NCI-H510A treated with DMSO at 0.1 percent for 48 hours (cell line): ENCODE measurements at places on chromosomes 2 and 18.

DNA sequence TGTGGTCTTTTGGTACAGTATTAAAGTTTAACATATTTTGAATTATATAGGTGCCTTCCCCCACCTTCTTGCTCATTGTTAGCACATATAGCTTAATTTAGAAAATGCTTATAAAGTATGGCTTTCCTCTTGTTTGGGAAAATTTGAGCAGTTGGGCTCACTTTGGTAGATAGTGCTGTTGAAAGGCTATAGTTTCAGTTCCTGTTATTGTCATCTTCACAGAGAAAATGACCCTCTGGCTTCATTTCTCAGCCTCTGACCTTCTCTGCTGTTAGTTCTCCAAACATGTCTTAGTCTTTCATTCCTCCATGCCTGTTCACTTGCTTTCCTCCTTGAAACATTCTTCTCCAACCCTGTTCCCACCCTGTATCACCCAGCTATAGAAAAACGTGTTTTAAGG lies 200.6 kb downstream of the WDR7 start:
- DNase-seq, result no peak

GRCh38 chr2:218644721-218645120 lies 14.7 kb downstream of the ZNF142 start:
- no peak for DNase-seq

GRCh38 chr2:232292395-232293154 lies 86.0 kb upstream of the ALPP start:
- DNase-seq, result peak; percentile 76

GRCh38 chr2:12097859-12098258 lies 351.4 kb downstream of the LPIN1 start:
- DNase-seq, result no peak

GRCh38 chr2:43106559-43107527 lies 119.6 kb downstream of the ZFP36L2 start:
- no peak for DNase-seq

- DNase-seq, result no peak
These were observed 106.8 kb upstream of the LYPD6 start for GRCh38 chr2:149223472-149224095.

DNA sequence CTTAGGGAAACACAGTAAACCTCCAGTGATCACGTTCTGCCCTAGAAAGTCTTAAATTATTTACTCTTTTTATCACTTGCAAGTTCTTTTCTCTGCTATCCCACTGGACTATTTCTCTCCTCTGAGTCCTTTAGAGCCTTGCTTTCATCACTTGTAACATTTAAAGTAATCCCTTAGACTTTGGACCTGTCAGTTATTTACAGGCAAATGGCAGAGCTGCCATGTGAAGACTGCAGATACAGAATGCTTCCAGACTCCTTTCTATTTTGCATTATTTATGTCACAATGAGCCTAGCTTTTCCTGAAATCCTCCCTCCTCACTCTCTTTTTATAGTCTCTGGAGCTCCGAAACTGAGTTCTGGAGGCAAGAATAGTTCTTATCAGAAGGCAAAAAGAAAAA lies 325.6 kb upstream of the TRIB2 start:
- DNase-seq, result no peak

GRCh38 chr18:9069601-9070000 lies 32.9 kb upstream of the NDUFV2 start:
- no peak for DNase-seq

GRCh38 chr2:35933031-35933430 lies 422.5 kb upstream of the CRIM1 start:
- DNase-seq, result no peak

GRCh38 chr18:13823707-13824395 lies at the start of gene MC5R:
Gene MC5R (plus strand): TSS chr18:13824149. CDS start chr18:13825766, 1,617 bp downstream.
- peak; percentile 11 for DNase-seq

- no peak for DNase-seq
These were observed 452.9 kb upstream of the CHAC2 start for GRCh38 chr2:53314718-53315117.

DNA sequence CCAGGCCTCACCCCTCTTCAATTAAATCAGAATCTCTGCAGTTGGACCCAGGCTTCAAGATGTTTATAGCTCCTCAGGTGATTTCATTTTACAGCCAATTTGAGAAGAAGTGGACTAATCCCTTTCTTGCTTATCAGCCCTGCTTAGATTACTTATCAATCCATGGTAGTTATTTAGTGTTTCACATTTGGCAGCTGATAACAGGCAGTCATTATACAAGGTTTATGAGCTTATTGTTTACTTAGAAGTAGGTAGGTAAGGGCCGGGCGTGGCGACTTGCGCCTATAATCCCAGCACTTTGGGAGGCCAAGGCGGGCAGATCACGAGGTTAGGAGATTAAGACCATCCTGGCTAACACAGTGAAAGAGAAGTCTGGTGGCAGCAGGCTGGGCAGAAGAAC lies 237.5 kb downstream of the CTNNA2 start:
- DNase-seq, result no peak

GRCh38 chr2:21658907-21659477 lies 535.2 kb downstream of the TDRD15 start:
- no peak for DNase-seq

DNA sequence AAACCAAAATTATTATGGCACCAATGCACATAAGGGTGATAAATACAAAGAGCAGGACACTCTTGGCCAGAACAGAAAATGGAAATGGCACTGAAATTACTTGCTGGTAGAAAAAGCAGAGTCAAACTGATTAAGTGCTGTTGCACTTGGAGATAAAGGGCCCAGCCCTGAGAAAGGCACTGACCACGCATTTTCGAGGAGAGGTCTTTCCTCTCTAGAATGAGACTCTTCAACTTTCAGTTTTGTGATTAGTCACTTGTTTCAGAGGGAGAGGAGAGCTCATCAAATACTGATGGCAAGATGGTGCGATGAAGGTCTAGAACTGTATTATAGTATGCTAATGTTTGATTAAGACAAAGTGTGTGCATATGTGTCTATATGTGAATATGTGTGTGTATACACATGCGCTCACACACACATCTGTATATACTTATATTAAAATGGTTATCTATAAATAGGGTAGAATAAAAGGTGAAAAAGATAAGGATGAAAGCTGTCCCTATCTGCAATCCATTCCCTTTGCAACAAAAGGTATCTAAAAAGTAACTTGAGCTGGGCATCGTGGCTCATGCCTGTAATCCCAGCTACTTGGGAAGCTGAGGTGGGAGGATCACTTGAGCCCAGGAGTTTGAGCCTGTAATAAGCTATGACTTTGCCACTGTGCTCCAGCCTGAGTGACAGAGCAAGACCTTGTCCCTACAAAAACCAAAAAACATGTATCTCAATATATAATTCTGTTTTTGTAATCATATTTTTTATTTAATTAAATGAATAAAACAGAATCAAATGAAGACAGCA lies 48.8 kb upstream of the ZDBF2 start:
- DNase-seq, result no peak

DNA sequence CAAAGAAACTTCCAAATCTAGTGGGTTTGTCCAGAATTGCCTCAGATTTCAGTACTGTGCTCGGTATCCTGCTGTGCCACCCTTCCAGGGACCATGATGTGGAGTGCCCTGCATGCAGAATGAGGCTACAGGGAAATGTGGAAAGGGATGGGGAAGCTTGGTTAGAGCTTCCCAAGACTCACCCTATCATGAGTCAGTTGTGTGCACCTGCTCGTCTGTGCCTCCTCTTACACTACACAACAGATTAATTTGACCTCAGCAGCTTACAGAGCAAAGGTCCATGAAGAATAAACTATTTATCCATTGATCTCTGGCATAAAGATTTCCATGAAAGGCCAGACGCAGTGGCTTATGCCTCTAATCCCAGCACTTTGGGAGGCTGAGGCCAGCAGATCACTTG lies 21.3 kb upstream of the NCK2 start:
- DNase-seq, result no peak

DNA sequence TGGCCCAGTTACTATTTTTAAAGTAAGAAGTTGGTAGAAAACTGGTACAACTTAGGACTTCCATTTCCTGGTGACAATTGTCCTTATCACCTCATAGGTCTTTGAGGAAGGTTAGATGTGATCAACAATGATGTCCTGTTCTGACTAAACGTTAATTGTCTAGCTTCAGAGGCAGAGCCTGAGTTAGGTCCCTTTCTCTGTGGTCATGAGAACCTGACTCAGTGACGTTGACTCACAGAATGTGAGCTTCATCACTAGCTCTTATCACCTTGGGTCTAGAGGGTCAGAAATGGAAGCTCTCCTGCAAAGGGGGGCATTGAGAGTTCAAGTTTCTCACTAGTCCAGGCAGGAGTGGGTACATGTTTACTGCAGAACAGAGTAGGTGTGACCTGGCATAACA lies 60.6 kb upstream of the ATP8B1 start:
- no peak for DNase-seq

GRCh38 chr2:20472569-20472968 lies 25.7 kb downstream of the RHOB start:
- DNase-seq, result no peak

DNA sequence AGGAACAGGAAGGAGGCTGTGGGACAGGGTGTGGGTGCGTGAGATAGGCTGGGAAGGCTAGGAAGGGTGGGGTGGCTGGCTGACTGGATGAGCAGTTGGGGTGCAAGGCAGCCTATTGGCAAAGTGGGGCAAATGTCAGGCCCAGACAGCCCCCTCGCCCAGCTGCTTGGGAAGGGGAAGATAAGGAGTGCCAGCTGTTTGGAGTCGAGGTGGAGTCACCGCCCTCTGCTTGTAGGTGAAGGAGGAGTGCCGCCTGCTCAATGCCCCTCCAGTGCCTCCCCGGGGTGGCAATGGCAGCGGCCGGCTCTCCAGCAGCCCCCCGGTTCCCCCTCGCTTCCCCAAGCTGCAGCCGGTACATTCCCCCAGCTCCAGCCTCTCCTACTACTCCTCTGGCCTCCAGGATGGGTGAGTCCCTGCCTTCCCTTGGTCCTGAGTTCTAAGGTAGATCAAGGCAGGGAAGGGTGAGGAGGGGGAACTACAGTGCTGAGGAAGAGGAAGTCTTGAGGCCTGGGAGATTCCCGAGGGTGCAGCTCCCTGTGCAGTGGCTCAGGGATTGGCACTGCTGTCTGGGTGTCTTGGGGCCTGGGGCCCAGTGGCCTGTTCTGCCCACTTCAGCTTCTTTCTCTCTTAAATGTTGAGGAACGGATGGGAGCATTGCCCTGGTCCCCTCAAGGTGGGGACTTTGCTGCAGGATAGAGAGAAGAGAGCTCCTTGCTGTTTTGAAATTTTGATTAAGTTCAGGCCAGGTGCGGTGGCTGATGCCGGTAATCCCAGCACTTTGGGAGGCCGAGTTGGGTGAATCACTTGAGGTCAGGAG lies 13.3 kb downstream of the GAREM2 start:
- DNase-seq, result no peak

GRCh38 chr2:65186872-65187851 lies 40.5 kb upstream of the ACTR2 start:
- peak; percentile 74 for DNase-seq

DNA sequence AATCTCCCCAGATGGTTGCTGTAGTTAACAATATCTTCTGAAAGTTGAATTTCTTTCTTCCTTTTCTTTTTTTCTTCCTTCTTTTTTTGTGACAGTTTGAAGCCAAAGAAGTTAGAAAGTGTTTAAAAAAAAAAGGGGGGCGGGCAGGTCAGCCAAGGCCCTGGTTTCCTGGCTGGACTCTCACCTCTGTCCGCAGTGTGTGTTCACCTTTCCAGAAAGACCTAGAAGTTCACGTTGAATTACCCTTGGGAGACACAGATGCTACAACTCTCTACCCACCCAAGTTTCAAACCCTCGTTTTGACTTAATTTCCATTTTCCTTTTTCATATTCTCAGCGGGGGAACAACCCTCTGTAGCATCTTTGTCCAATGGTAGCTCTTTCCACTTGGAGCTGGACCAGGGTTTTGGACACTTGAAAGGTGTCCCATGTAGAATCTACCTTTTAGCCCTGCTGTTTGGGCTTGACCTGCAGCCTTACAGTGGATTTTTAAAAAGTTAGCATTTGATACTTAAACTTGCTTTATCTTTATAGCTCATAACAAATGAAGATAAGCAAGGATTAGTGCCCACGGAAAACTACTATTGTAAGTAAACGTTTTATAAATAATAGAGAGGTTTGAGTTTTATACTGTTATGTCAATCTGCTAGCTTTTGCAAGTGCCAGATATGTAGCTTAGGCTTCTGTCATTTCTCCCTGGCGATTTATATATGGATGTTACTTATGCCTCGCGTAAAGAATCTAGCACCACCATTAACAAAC lies 20.0 kb downstream of the MEP1B start:
- DNase-seq, result no peak

DNA sequence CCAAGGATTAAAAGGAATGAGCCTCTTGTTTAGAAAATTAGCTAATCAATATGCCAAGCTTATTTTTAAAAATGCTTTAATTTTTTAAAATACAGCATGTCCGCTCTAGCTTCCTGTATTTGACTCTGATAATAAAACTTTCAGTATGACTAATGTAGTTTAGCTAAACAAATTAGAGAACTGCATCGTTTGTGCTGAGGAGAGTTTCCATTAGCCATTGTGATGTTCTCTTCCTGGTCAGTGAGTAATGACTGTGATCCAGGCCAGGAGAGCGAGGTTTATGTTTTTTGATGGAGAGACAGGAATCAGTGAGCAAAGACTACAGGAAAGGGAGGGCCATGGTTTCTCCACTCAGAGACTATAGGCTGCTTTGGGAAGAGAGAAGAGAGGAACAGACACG lies 237.2 kb upstream of the ETAA1 start:
- DNase-seq, result no peak

DNA sequence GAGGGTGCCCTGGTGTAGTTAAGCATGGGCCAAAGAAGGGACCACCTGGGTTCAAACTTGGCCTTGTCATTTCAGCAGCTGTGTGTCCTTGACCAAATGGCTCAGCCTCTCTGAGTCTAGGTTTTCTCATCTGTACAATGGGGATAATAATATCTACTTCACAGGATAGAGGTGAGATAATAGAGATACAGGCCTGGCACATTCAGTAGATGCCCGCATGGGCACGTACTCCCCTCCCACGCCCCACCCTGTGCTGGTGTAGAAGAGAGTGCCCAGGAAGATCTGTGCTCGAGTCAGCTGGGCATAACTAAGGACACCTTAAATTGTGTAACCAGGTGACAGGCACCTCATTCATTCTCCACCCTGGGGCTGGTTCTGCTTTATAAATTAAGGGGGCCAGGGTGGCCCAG lies 8.4 kb upstream of the TMEM185B start:
- no peak for DNase-seq

DNA sequence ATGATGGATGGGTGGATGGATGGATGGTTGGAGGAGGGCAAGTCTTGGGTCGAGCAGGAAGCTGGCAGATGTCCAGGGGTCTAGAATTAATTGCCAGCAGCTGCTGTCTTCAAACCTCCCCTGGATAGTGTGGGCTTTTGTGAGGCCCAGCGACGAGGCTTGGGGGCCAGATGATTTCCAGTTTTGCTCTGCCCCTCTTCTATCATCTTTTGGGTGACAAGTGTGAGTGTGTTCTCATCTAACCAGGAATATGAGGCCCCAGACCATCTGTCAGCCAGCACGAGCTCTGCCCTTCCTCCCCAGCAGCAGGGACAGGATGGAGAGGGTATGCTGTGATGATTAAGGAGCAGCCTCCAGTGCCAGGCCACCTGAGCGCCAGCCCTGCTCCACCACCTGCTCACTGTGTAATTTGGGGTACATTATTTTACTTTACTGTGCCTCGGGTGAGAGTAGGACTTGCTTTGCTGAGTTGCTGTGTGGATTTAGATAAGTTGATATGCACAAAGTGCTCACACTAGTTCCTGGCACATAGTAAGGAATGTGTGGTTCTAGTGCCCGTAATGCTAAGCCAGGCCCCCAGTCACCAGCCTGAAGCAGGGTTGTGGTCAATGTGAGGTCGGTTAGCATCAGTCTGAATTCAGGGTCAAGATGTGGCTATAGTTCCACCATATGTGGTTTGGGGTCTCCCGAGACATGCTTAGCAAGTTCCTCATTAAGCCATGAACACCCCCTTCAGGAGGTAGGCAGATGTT lies 251.1 kb downstream of the CYP26B1 start:
- no peak for DNase-seq

- DNase-seq, result peak; percentile 20
These were observed 195.4 kb downstream of the FAM210A start for GRCh38 chr18:13530879-13531387.
